Left ventricle myocardium superior (tissue), 1 donor: ENCODE measurements at places on chromosomes 16 and 17. TPM values are rescaled to one million over a fixed set of nuclear protein-coding genes. Genes with fewer than 3 reads are reported as not detected.

SMIM22 gene
- not detected for total RNA-seq

GRCh38 chr17:14919631-14920213 is 345.4 kb downstream of the PMP22 start:
- DNase-seq, result no peak

DNA sequence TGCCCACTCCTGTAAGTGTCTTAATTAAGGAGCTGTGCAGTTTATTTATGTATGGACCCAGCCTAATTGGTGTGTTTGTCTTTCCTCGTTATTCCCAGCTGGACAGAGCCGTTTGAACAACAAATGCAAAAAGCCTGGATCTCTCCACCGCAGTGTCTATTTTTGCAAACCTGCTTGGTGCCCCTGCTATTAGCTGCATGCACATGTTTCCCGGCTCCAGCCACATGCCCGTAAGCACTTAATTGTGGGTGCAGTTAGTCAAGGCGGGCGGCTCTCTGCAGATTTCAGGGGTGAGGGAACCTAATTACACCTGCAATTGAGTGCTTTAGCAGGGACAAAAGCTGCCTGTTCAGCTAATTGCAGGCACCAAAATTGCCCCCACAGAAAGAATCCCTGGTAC is 74.0 kb upstream of the GSE1 start:
- no peak for DNase-seq

DNA sequence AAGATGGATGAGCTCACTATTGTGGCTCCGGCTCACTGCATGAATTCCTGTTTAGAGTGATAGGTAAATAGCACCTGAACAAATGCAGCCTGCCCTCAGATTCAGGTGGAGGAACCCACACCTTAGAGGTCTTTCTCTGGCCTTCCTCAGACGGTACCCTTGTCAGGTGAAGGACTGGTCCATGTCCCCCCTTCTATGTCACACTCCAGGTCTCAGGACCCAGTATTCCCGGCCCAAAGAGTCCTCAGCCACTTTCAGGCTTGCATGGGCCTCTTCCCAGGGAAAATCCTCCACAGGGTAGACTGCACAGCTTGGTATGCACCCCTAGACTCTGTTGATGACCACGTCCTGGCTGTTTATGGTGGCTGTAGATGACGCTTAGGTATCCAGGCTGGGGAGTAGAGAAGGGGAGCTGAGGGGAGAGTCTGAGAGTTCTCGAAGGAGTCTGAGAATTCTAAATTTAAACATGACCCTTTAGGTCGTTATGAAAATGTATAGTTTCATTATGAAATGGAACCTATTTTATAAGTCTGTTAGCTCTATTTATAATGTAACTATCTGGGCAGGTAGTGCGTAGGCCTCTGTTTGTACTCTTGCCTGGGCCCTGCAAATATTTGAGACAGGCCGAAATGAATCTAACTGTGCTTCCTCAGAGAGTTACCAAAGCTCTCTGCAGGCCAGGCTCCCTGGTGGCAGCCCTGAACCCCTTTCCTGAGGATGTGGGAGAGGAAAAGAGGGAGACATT is 32.5 kb upstream of the CCR7 start:
- DNase-seq, result no peak

GRCh38 chr16:10920726-10921427 is 21.4 kb downstream of the DEXI start:
- no peak for DNase-seq

- DNase-seq, result peak; percentile 39
Observed at GRCh38 chr17:10879190-10879836, 41.4 kb upstream of the PIRT start.

DNA sequence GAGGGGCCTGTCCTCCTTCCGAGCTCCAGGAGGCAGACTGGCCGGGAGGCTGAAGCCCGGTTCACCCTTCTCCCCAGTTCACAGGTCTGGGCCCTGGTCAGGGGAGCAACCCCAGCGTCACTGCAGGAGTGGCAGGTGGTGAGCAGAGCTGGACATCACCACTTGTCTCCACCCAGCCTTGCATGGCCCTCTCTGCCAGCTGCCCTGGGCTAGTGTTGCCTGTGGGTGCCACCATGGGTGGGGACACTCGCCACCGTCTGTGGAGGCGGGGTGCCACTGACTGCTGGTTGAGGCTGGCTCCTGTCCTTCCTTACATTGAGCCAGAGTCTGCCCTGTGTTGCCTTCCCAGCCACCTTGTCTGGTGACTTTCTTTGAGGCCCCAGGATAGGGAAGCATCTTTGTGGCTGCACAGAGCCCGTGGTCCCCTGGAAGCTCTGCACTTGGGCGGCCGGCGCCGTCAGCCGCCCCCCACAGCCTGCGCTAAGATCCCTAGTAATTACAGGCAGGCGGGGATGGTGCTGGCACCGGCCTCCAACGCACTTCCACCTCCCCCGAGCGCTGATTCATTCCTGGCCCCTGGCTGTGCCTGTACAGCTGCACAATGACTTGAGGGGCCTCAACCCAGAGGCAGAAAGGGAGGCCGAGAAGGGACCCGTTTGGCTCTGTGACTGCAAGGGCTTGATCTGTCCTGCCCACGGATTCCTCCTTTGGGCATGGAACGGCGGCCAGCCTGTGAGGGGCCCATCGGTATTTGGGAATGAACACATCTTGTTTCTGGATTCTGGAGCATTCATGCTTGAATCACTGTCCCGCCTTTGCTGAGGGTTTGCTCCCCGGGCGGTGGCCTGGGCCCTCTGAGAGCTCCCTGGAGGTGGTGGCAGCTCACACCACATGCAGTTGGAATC is 5.2 kb downstream of the BAIAP2 start:
- no peak for DNase-seq

DNA sequence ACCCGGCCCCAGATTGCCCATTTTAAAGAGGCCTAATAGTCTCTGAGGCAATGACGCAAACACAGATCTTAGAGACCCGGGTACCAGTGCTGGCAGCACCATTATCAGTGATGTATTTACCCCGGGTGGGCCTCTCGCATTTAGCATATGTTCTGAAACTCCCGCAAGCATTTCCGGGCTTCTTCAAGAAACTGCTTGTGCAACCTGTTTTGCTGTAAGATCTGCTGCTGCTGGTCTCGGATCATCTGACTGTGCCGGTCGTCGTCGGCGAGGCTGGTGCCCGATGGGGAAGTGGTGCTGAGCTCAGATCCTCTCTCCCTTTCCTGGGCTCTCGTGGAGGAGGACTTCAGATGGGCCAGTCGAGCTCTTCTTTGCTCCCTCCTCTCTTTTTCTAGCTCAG is 12.5 kb downstream of the CEP295NL start:
- peak; percentile 75 for DNase-seq
